T-cell (primary cell): ENCODE measurements at places on chromosomes 6 and 20. TPM values are rescaled to one million over a fixed set of nuclear protein-coding genes. Genes with fewer than 3 reads are reported as not detected.

DNA sequence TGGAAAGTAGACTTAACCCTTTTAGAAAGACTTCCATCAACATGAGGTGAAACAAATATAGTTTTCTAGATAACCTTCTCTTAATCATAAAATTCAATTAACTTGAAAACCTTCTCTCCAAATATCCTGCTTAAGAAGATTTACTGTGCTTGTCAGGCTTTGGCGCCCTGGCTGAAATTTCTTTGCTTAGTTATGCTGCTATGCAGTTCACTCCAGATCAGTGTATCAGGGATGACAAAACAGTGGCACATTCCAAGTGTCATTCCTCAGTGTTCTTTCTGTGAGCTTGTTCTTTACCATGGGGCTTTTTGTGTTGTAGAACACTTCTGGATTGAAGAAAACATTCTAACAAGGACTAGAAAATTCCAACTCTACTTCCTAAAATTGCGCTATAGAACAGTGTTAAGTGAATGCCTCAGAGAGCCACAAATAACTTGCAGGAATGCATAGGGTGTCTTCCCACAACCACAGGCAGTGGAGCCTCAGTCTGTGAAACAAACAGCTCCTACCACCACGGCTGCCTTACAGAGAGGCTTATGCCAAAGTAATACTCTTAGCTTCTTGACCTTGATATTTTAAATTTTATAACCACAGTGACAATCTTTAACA, 443.6 kb downstream of the CDC5L start:
- H3K36me3 ChIP-seq: no peaks in the 10 kb centered on the region
- DNase-seq: no peak
- H3K27me3 ChIP-seq: no peaks in the 10 kb centered on the region
- no peak overlapping the region for H3K27ac ChIP-seq

DNA sequence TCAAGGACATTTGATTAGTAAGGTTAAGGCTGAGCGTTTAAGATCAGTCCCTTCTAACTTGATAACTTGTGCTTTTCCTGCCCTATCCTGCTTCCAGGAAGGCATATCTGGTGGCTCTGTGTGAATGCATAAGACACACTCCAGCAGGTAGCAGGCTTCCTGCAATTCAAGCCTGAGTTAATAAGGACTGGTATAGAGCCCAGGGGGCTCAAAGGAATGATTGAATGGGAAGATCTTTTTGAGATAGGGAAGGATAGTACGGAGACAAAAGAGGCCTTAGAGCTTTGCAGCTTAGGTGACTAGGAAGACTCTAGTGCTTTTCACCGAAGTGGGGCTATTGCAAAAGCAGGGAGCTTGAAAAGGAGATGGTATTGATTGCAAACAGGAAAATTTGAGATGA, 307.1 kb downstream of the GRIK2 start:
- H3K4me1 ChIP-seq: no peaks in the 10 kb centered on the region
- no peaks in the 10 kb centered on the region for H3K36me3 ChIP-seq
- DNase-seq: no peak
- H3K27me3 ChIP-seq: no peaks in the 10 kb centered on the region
- H3K4me3 ChIP-seq: no peak overlapping the region

GRCh38 chr20:50193199-50193835, 2.7 kb downstream of the CEBPB start:
- no peak for DNase-seq
- H3K4me3 ChIP-seq: peak overlapping the region; percentile 60
- no peaks in the 10 kb centered on the region for H3K27me3 ChIP-seq
- H3K36me3 ChIP-seq: peaks cover 9% of the 10 kb centered on the region
- peaks cover 34% of the 10 kb centered on the region for H3K4me1 ChIP-seq
- no peak overlapping the region for H3K27ac ChIP-seq

DNA sequence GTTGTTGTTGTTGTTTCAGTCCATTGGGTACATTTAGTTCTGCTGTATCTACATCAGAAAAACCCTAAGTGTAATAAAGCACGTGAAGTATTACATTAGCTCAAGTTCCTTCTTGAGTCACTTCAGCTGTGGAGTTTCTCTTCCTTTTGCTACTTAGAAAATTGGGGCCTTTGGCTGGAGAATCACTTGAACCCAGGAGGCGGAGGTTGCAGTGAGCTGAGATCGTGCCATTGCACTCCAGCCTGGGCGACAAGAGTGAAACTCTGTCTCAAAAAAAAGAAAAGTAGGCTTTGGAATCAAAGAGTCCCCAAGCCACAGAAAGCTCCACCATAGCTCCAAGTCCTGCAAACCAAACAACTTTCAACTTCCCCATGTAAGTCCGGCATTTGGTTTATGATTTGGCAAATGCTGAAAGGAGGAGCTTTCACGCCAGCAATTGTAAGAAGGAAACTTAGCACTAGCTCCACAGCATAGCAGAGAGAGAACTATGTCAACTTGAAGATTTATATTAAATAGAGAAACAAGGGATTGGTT, 56.5 kb upstream of the RNF144B start:
- H3K27ac ChIP-seq: no peak overlapping the region
- no peaks in the 10 kb centered on the region for H3K4me1 ChIP-seq
- H3K36me3 ChIP-seq: no peaks in the 10 kb centered on the region
- H3K27me3 ChIP-seq: no peaks in the 10 kb centered on the region
- H3K4me3 ChIP-seq: no peak overlapping the region
- no peak for DNase-seq

ZC3H12D gene
- total RNA-seq: 107 TPM

- H3K4me3 ChIP-seq: no peak overlapping the region
- H3K27me3 ChIP-seq: no peaks in the 10 kb centered on the region
- DNase-seq: no peak
- no peaks in the 10 kb centered on the region for H3K36me3 ChIP-seq
- no peak overlapping the region for H3K27ac ChIP-seq
- H3K4me1 ChIP-seq: no peaks in the 10 kb centered on the region
These were observed 535.4 kb downstream of the EPM2A start for GRCh38 chr6:145199961-145200360.

GRCh38 chr20:11333634-11334033, 584.1 kb upstream of the BTBD3 start:
- H3K4me1 ChIP-seq: no peaks in the 10 kb centered on the region
- DNase-seq: no peak
- H3K27ac ChIP-seq: no peak overlapping the region
- no peaks in the 10 kb centered on the region for H3K36me3 ChIP-seq
- H3K4me3 ChIP-seq: no peak overlapping the region

GRCh38 chr20:63025534-63026331, 19.0 kb upstream of the BHLHE23 start:
- H3K4me3 ChIP-seq: no peak overlapping the region
- no peaks in the 10 kb centered on the region for H3K36me3 ChIP-seq
- peak; percentile 2 for DNase-seq

DNA sequence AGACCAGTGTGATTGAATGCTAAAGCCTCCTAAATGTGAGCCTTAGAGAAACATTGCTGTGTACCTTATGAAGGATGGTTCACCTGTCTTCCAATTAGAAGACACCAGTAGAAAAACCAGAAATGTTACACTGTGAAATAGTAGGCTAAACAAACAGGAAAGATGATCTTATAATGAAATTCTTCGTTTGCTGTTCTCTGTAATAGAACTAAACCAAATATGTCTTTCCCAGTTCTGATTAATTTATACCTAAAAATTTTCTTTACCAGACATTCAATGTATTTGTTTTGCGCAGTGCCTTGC, 114.8 kb downstream of the RTN4IP1 start:
- peaks cover 51% of the 10 kb centered on the region for H3K4me1 ChIP-seq
- peak overlapping the region; percentile 82 for H3K4me3 ChIP-seq
- peak overlapping the region; percentile 95 for H3K27ac ChIP-seq
- H3K27me3 ChIP-seq: no peaks in the 10 kb centered on the region
- H3K36me3 ChIP-seq: no peaks in the 10 kb centered on the region

DNA sequence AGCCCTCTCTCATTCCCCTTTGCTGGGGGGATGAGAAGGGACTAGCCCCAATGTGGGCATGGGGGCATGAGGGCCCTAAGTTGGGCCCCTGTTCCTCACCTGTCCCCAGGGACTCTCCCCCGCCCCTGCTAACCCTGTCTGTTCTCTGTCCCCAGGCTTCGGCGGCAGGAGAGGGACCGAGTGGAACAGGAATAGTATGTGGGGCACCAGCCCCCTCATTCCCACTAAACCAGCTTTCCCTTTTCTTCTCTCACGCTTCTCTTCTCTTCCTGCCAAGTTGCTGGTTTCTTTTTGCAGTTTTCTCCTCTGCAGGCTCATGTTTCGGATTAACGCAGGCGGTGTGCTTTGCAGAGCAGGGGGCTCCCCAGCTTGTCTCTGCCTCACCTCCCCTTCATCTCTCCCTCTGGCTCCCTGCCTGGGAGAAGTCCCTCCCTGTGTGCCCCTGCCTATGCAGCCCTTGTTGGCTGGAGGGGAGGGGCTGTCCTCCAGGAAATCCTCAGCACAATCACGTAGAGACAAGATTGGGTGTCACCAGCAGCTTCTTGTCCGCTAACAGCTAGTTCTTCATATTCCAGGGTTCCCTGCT, 7.9 kb downstream of the TMEM63B start:
- no peak for DNase-seq
- H3K4me3 ChIP-seq: no peak overlapping the region
- no peak overlapping the region for H3K27ac ChIP-seq
- H3K27me3 ChIP-seq: no peaks in the 10 kb centered on the region
- peaks cover 7% of the 10 kb centered on the region for H3K4me1 ChIP-seq

ARMC2 gene
- total RNA-seq: 10.0 TPM

DNA sequence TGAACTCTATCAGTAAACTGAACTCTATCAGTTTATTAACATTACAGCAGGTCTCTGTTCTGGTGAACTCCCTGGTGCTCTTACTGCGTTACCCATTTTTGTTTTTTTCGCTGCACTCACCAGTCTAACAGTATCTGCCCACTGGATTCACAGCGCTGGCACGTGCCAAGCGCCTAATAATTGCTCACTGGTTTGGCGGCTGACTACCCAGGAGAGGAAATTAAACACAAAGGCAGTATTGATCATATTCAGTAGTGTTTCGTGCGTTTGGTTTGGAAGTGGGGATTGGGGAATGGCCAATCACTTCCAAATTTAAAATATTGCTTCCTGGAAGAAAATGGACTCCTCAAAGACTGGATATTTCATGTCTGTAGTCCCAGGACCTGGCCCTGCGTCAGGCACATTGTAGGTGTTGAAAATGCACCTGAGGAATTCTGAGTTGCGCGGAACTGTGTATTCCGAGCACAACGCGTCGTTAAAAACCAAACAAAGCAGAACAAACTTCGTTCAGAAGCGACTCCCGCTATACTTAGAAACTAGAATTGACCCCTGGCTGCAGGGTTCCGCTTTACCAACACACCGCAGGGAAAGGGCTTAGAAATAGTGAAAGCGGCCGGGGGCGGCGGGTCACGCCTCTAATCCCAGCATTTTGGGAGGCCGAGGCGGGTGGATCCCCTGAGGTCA, 1.1 kb upstream of the RPS12 start:
- peaks cover 23% of the 10 kb centered on the region for H3K4me1 ChIP-seq
- no peaks in the 10 kb centered on the region for H3K27me3 ChIP-seq
- peak; percentile 24 for DNase-seq
- peaks cover 27% of the 10 kb centered on the region for H3K36me3 ChIP-seq

DNA sequence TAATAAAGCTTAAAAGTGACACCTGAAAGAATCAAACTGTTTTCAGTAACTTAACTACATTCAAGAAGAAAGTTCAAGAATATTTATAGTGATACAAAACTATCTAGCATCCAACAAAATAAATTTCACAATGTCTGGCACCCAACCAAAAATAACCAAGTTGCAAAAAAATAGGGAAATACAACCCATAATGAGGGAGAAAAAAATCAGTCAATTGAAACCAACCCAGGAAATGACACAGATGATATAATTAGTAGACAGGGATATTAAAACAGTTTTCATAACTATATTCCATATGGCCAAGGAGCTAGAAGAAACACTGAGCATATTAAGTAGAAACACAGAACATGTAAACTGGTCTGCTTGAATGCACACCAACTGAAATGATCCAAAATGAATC, 120.2 kb upstream of the BEND3 start:
- no peaks in the 10 kb centered on the region for H3K4me1 ChIP-seq
- no peak overlapping the region for H3K4me3 ChIP-seq
- peaks cover 3% of the 10 kb centered on the region for H3K36me3 ChIP-seq
- no peak overlapping the region for H3K27ac ChIP-seq
